ENCODE measurements at places on chromosomes 7 and 10.

- no peak for DNase-seq
These were observed 9.7 kb upstream of the ADAMTS14 start for GRCh38 chr10:70662362-70663220.

GRCh38 chr7:23208316-23208715 is 26.5 kb downstream of the NUP42 start:
- no peak for DNase-seq

- no peak for DNase-seq
These were observed 884 bp downstream of the ICA1 start for GRCh38 chr7:8260871-8261694.

DNA sequence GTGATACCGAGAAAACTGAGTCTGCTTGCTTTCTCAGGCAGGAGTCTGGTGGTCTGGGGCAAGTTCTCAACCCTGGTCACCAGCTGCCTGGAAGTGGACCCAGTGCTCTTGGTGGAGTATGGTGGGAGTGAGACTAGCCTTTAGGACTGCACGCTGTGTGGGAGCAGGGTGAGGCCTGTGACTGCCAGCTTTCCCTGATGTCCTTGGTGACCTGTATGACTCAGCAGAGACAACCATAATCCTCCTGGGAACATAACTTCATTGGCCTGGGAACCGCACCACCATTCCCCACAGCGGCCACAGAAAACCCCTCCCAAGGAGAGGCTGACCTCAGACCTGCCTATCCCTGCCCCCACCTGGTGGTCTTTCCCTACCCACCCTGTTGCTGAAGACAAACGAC is 139.5 kb upstream of the CHRM2 start:
- no peak for DNase-seq

DNA sequence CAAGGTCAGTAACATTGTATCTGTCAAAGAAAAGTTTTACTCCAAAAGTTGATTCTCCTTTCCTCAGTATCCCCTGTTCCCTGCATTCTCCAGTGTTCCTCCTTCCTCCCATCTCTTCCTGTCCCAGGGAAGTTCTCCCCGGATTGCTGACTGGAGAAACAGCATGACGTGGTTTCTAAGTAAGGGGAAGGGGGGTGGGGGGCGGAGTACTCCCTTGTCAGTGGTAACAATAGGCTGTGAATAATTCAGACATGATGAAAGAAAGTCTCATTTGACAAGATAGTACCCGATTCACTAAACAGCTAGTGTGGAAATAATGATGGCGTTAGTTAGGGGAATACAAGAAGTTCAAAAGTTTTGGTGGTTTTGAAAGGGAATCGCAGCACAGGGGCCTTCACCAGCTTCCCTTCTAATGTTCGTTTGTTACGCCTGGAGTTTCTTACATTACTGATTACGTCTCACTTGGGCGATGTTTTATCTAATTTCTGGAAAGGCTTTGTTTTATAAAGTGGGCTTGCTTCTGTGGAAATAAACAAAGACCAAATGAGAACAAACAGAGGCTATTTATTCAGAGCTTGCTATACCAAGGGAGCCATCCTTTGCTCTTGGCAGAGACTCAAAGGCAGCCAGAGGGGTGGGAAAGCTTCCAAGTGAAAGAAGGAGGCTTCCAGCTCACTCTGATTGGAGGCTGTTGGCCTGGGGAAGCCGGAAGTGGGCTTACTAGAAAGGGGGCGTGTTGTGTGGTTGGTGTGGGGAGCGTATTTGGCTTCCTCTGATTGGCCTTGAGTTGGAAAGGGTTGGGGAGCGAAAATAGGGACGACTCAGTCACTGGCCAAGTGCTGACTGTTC is 453.7 kb downstream of the SDK1 start:
- no peak for DNase-seq

- DNase-seq = peak; percentile 49
These were observed 117.3 kb downstream of the FAM53B start for GRCh38 chr10:124626759-124627380.

DNA sequence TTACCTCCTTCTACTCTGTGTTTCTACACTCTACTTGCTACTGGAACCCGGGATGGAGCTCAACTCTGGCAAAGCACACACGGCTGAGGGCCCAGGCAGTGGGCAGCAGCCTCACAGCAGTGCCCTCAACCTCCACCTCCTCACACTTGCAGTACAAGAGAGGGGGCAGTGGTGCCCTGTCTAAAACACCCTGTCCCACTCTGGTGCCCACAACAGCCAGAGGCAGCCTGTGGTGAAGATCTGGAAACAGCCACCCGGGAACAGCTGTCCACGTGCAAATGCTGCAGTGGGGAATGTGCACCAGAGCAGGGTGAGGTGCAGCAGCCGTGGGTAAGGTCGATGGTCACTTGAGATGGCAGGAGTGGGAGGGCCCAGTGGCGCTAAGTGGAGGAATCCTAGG is 13.7 kb downstream of the MAT1A start:
- DNase-seq = no peak

- DNase-seq = no peak
These were observed 2.5 kb downstream of the SLC25A13 start for GRCh38 chr7:96319439-96319838.

DNA sequence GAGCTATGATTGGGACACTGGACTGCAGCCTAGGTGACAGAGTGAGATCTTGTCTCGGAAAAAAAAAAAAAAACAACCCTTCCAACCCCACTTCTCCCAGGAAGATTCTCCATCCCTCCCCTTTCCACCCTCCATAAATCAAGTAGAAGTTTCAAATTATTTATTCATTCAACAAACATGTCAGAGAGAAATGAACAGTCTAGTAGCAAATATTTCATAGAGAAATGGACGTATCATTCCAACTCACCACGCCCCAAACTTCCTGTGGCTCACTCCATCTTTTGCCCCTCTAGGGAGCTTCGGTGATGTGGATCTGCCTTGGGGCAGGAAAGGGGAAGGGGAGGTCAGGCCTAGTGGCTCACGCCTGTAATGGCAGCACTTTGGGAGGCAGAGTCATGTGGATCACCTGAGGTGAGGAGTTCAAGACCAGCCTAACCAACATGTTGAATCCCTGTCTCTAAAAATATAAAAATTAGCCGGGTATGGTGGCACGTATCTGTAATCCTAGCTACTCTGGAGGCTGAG is 638 bp upstream of the TRAPPC14 start:
- no peak for DNase-seq

GRCh38 chr10:20489961-20490360 is 407.1 kb downstream of the NEBL start:
- no peak for DNase-seq

- DNase-seq = no peak
These were observed 176.2 kb downstream of the ST7 start for GRCh38 chr7:117129521-117129955.

DNA sequence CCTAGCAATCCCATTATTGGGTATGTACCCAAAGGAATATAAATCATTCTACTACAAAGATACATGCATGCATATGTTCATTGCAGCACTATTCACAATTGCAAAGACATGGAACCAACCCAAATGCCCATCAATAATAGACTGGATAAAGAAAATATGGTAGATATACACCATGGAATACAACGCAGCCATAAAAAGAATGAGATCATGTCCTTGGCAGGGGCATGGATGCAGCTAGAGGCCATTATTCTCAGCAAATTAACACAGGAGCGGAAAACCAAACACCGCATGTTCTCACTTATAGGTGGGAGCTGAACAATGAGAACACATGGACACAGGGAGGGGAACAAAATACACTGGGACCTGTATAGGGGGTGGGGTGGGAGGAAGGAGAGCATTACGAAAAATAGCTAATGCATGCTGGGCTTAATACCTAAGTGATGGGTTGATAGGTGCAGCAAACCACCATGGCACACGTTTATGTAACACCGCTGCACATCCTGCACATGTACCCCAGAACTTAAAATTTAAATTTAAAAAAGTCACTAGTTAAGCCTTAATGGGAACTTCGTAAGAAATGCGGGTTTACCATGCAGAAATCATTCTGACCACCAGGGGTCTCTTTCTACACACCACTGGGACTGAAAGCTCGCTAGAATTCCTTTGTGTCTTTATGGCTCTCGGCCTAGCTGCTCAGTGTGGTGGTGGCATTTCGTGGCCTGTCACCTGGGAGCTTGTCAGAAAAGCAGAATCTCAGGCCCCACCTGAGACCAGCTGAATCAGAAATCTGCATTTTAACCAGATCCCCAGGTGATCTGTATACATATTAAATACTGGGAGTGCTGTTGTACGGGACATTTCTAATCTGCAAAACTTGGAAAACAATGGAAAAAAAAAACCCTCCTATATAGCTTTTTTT is 9.5 kb downstream of the ANKRD1 start:
- DNase-seq = peak; percentile 0

DNA sequence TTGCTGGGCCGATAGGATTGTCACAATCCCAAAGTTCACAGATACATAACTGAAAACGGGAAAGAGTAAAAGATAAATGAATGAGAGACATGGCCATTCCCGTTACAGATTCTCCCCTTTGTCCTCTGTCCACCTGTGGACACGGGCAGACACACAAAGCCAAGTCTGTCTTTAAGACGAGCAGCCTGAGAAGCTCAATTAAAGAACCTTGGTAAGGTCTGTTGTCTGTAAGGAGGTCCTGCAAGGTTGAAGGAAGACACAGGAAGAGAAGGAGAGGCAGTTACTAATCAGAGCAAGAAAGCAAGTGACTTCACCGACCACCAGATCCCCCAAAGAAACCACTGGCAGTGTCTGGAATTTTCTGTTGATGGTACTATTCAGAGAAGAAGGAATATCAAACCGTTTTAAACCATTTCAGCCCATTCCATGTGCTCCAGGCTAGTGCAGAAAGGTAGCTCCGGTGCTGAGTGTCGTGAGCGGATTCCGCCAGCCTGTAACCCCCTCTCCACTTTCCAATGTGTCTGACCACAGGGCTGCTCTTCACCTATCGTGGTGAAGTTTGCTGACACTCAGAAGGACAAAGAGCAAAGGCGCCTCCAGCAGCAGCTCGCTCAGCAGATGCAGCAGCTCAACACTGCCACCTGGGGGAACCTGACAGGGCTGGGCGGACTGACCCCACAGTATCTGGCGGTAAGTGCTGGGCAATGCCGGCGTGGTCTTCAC is 252.6 kb downstream of the CELF2 start:
- peak; percentile 57 for DNase-seq

DNA sequence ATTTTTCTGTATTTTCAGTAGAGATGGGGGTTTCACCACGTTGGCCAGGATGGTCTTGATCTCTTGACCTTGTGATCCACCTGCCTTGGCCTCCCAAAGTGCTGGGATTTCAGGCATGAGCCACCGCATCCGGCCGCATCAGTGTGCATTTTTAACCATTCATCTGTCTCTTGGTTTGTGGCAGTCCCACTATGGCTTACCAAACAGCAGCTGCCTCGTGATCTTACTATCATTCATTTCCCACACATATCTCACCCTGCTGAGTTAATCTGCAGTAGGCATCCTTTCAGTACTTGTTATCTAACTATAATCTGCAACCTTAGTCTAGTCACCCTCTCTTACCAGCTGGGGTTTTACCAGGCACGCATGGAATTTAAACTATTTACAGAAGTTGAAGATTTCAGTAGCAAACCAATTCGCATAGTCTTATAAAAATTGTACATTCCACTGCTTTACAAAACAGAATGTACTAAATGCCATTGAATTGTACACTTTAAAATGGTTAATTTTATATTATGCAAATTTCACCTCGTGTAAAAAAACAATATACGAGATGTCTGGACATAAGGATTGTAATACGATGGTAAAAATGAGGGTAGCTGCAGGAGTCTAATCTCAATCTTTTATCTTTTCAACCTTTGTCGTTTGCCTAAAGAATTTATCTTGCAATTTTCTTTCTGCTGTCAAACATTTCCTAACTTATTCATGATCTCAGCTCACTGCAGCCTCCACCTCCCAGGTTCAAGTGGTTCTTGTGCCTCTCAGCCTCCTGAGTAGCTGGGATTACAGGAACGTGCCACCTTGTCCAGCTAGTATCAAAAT is 4.6 kb upstream of the TBC1D12 start:
- DNase-seq = no peak

GRCh38 chr10:1360558-1361164 is 304.5 kb downstream of the WDR37 start:
- no peak for DNase-seq

DNA sequence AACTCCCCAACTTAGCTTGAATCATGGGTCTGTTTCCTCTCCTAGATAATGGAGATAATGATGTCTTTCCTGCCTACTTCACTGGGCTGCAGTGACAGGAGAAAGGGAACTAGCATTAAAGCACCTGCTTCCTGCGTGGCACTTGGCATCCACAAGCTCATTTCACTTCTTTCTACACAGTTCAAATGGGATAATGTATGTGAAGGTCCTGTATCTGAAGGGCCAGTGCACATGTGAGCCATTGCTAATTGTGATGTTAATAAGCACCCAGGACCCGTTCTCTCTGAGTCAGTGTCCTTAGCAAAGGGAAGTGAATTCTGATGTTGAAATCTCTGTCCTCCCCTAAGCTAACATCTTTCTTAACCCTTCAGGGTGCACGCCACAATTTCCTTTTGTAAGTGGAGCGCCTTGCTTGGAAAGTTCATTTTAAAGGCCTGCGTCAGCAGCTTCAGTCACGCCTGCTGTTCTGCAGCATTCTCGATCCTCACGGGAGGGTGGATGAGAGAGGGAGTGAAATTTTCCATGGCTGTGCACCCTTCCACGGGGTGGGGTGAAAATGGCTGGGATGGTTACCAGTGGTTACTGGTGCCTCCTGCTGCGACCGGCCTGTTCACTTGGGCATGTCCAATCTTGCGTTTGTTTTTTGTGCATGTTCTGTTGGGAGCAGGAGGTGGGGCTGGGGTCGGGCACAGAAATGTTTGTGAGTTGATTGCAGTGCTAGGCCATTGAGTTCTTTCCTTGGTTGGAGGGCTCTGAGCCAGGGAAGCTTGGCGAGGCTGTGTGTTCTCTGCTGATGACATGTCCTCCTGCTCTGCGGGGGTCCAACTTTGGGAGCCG is 59.2 kb downstream of the HK1 start:
- DNase-seq = no peak

- DNase-seq = no peak
These were observed 41.2 kb upstream of the PHYHIPL start for GRCh38 chr10:59135275-59135674.

GRCh38 chr7:148395352-148395811 is 195.2 kb upstream of the C7orf33 start:
- no peak for DNase-seq

GRCh38 chr7:17147409-17147808 is 151.0 kb upstream of the AHR start:
- DNase-seq = no peak

DNA sequence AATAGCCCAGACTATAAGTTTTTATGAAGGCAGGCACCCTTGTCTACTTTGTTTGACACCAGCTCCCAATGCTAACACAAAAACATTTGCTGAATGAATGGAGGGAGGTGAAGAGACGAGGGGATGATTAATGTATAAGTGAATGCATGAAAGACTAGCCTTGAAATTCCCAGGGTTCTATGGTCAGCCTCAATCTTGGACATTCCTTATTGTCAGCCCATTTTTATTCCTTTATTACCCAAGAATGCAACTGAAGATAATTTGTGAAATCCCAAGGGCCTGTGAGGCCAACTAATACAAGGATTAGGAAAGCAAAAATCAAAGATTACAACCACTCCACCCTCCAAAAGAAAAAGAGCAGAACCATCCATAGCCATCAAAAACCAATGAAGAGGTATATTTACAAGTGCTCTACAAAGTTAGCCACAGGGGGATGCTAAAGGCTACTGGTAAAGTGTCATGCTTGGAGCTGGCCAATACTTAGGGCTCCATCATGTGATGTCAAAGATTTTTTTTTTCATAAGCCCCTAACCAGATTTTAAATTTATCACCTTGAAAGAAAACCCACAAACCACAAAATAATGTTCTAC is 40.0 kb upstream of the ASAH2 start:
- no peak for DNase-seq

- DNase-seq = no peak
These were observed 80.9 kb upstream of the TFEC start for GRCh38 chr7:116111475-116111874.

Data from activated effector memory CD4-positive, alpha-beta T cell treated with Interleukin-2 at 50 U/mL for 16 hours (primary cell).